ENCODE measurements at places on chromosomes 1 and 21.

GRCh38 chr1:240134596-240134995 is 42.9 kb downstream of the FMN2 start:
- no peak for DNase-seq

DNA sequence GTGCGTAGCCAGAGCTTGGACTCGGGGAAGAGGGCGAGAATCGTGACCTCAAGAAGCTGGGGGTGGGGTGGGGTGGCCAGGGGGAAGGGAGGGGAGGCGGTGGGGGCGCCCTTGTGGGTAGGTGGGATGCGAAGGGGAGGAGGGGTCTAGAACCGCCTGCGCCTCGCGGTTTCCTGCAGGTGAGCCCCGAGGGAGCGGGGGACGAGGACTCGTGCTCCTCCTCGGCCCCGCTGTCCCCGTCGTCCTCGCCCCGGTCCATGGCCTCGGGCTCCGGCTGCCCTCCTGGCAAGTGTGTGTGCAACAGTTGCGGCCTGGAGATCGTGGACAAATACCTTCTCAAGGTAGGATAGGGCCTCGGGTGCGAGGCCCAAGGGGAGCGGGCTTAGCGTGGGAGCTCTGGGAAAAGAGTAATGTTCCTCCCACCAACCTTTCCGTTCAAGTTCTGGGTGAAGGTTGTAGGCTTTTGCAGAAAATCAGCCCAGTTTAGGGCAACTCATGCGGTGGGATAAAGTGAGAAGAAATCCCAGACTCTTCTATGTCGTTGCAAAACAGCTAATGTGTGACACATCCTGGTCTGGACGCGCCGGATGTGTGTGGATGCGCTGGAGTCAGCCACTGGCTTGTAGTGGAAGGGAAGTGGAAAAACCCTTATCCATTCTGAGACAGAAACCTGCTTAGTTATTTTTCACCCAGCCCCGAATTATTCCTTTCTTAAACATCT is 2.9 kb downstream of the LHX8 start:
- DNase-seq, result no peak

GRCh38 chr1:72322910-72323309 is 40.6 kb upstream of the NEGR1 start:
- no peak for DNase-seq

- no peak for DNase-seq
These were observed 58.5 kb downstream of the PHACTR4 start for GRCh38 chr1:28428012-28428411.

GRCh38 chr1:19081218-19081893 is 124.9 kb upstream of the IFFO2 start:
- no peak for DNase-seq

Data from stimulated activated CD8-positive, alpha-beta memory T cell treated with anti-CD3 and anti-CD28 coated beads, Interleukin-4, amount 100 ng/mL, for 24 hours (primary cell).